ENCODE measurements at places on chromosomes 1 and 21.

- DNase-seq = peak; percentile 59
These were observed 57.6 kb downstream of the ABCA4 start for GRCh38 chr1:94063379-94063778.

- no peak for DNase-seq
These were observed 138.7 kb downstream of the GRIK1 start for GRCh38 chr21:29801122-29801521.

- DNase-seq = no peak
These were observed 37.5 kb downstream of the KCNQ4 start for GRCh38 chr1:40820911-40821693.

DNA sequence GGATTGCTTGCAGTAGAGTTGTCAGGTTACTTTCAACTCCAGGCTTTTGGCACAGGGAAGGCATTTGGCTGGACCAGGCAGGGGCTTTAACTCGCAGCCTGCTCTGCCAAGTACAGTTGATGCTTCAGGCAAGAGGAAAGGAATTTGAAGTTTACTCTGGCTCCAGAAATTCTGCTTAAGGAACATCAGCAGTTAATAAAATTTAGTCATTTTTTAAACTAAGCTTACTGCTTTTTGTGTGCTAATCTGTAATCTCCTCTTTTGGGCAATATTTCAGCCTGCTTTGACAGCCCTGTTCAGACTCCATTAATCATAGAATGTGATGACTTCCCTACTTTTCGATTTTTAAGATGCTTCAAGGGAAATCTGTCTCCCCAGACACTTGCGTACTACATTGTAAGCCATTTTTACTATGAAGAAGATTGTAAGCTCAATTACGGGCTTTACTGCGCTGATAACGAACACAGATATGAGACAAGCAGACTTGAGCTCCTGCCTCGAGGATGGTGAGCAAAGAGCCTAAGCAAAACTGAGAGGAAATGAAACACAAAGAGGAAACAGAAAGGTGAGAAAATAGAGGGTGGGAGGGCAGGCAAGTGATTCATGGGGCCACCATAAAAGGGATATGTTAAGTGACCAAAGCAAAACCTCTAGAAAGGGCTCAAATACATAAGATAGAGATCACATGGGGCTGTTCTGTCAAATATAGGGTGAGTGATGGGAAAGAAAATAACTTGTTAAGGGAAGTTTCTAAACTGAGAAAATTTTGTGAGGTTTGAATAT lies 76.6 kb upstream of the VAV3 start:
- peak; percentile 29 for DNase-seq

- DNase-seq = no peak
These were observed 19.6 kb upstream of the SDC3 start for GRCh38 chr1:30928171-30928570.
